ENCODE measurements at places on chromosomes 2 and 18.

GRCh38 chr2:59532808-59533207 lies 1020.6 kb downstream of the BCL11A start:
- DNase-seq, result no peak

GRCh38 chr2:194706179-194706578 lies 950.8 kb upstream of the SLC39A10 start:
- no peak for DNase-seq

- no peak for DNase-seq
These were observed 1049.9 kb downstream of the TSN start for GRCh38 chr2:122805346-122805745.

GRCh38 chr2:27356056-27356381 lies 545 bp downstream of the GTF3C2 start:
- DNase-seq, result no peak

GRCh38 chr2:109168086-109168485 lies 39.1 kb downstream of the SH3RF3 start:
- no peak for DNase-seq

DNA sequence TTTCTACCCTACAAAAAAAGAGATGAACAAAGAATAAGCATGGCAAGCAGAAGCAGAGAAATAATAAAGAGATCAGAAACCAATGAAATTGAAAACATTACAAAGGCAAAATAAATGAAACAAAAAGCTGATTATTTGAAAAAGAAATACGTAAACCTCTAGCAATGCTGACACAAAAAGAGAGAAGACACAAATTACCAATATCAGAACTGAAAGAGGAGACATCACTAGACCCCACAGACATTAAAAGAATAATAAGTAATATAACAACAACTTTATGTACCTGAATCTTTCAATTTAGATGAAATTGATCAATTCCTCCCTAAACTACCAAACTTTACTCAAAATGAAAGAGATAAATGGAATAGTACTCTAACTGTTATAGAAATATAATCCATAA lies 75.9 kb downstream of the TMEM163 start:
- no peak for DNase-seq

- DNase-seq, result no peak
These were observed 279.1 kb downstream of the ZNF407 start for GRCh38 chr18:74876630-74877243.

- no peak for DNase-seq
These were observed 38.0 kb downstream of the CYP1B1 start for GRCh38 chr2:38037757-38038621.

DNA sequence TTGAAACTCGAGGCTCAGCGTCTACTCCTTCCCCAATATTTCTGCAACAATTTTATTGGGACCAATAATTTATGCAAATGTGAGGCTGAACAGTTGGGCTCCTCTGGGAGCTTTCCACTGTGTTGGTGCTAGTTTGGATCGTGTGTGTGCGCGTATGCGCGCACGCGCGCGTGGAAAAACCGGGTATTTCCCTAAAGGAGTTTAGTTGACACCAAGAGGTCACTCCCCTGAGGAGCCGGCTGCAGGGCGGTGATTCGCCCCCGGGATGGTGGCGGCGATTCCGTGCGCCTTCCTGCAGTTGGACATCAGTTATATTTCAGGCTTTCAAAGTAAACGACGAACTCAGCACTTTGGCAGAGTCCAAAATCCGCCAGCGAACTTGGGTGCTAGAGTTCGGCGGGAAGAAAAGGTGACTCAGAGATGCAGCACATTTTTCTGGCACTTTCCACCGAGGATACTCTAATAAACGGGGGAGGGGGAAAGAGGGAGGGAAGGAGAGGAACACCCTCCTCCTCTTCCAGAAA lies 186.5 kb upstream of the FANCL start:
- no peak for DNase-seq

DNA sequence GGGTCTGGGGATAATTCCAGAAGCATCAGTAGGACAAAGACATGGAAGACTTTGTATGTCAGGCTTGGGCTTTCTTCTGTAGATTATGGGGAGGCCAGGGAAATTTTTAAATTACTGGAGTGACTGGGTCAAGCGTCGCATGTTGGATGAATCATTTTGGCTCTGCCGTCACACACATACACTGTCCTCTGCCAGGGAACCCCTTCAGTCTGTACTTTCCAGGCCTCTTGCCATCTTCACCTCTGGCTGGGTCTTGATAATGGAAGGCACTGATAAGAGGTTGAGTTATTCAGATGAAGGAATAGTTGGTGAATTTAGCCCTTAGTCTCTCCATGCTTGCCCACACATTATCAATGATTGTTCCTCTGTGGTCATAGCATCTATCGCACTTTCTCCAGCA lies 895.1 kb upstream of the CELF4 start:
- no peak for DNase-seq

- DNase-seq, result no peak
These were observed 228.3 kb upstream of the RAB12 start for GRCh38 chr18:8380926-8381325.

GRCh38 chr2:128411431-128411830 lies 92.8 kb upstream of the HS6ST1 start:
- no peak for DNase-seq

GRCh38 chr2:188599140-188599539 lies 307.5 kb downstream of the GULP1 start:
- no peak for DNase-seq

DNA sequence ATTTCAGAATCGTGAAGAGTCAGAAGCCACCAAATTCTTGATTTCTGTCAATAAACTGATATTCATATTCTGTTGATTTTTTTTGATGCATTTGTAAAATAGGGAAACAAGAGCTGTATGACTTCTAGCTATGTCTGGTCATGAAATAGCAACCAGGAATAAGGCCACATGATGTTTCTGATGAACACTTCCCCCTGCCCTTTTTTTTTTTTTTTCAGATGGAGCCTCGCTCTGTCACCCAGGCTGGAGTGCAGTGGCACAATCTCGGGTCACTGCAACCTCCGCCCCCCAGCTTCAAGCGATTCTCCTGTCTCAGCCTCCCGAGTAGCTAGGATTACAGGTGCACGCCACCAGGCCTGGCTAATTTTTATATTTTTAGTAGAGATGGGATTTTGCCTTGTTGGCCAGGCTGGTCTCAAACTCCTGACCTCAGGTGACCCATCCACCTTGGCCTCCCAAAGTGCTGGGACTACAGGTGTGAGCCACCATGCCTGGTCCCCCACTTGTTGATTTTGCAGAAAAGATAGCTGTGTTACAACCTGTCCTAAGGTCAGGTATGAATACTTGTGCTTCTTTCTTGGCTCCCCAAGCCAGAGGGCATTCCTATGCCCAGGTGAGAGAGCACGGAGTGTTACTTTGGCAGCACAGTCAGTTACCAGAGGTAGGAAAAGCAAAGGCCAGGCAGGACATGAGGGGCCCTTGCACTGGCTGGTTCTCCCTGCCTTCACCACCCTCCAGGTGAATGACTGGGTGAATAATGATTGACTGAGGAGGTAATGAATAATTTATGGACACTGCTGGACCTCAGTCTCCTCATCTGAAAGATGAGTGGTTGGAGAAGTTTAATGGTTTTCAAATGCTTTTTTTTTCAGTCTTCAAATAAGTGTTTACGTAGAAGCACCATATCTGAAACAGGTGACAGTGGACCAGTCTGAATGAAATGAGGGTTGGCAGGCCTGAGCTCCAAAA lies 39.6 kb downstream of the PAX8 start:
- DNase-seq, result no peak

GRCh38 chr2:110820128-110820527 lies 87.8 kb downstream of the ACOXL start:
- no peak for DNase-seq

- no peak for DNase-seq
These were observed 383.1 kb upstream of the ID2 start for GRCh38 chr2:8298783-8299182.

DNA sequence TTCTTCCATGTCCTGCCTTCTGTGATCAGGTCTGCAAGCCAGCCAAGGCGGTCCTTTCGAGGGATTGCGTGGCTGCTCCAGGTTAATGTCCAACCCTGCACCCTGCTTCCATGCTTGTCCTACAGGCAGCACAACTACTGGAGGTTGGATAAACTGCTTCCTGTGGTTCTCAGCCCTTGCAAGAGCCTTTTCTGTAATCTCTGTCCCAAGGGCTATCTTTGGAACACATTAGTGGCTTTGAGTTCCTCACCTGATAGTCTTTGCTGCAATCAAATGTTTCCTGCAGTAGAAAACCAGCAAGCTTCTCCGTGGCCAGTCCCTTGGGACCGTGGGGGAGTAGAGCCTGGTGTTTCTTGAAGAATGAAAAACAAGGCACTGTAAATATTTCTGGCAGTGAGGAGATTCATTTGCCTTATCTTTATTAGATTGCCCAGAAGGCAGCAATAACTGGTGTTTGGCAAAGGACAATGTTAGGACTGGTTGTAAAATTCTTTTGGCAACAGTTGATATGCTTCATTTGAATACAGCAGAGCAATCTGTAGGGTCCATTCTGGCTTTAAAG lies 214.4 kb downstream of the FHOD3 start:
- DNase-seq, result no peak

DNA sequence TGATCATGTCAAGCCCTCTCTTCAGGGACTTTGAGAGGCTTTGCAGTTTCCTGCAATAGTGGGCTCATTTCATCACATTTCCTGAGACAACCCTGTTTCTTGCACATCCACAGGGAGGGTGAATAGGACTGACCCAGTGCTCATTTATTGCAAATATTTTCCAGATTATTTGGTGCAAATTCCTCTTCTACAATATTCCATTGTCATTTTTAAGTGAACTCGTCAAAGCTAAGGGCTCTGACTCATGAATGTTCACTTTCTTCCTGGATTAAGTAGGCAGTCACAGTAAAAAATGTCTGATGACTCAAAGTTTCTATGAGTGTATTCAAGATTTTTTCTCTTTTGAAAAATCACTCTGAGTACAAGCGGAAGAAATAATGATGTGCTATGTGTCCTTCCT lies 225.5 kb upstream of the GALNT5 start:
- DNase-seq, result no peak

- no peak for DNase-seq
These were observed 135.4 kb downstream of the LAMA3 start for GRCh38 chr18:23824669-23825068.

DNA sequence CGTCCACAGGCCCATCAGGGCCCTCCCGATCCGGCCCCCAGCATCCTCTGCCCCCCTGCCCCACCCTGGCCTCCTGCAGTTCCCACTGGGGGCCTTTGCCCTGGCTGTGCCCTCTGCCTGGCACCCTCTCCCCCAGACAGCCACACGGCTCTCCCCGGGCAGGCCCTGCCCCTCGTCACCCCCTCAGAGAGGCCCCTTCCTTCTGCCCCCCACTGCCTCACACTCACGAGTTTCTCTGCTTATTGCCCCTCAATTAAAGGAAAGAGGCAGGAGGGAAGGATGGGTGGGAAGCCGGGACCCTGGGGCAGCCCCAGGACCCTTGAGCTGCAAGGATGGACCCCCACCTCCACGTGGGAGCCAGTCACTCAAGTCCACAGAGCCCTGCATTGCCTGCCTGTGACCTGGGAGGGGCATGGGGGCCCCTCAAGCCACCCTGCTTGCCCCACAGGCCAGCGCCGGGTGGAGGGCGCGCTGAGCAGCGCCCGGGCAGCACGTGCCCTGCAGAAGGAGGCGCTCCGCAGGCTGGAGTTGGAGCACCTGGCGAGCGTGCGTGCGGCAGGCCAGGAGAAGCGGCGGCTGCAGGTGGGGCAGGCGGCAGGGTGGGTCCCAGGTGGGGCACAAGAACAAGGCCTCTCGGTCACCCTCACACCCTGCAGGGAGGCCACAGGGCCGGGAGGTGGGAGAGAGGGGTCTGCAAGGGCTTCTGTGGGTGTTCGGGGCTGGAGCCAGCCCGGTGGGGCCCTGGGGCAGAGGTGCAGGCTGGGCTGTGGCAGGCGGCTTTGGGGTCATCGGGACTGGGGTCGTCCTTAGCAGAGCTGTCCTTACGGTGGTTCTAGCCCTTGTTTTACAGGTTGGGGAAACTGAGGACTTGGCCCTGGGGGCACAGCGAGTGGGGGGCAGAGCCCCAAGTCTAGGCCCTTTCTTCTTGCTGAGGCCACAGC lies 30.5 kb upstream of the SNED1 start:
- no peak for DNase-seq

- DNase-seq, result no peak
These were observed 35.1 kb upstream of the EFHD1 start for GRCh38 chr2:232598293-232598692.

- no peak for DNase-seq
These were observed 178.9 kb downstream of the AGAP1 start for GRCh38 chr2:235672720-235673119.

GRCh38 chr2:50026236-50026635 lies 871.9 kb upstream of the FSHR start:
- DNase-seq, result no peak

GRCh38 chr2:212863185-212863588 lies 288.2 kb downstream of the IKZF2 start:
- no peak for DNase-seq

GRCh38 chr2:46990231-46990588 lies 74.6 kb upstream of the MCFD2 start:
- DNase-seq, result no peak

DNA sequence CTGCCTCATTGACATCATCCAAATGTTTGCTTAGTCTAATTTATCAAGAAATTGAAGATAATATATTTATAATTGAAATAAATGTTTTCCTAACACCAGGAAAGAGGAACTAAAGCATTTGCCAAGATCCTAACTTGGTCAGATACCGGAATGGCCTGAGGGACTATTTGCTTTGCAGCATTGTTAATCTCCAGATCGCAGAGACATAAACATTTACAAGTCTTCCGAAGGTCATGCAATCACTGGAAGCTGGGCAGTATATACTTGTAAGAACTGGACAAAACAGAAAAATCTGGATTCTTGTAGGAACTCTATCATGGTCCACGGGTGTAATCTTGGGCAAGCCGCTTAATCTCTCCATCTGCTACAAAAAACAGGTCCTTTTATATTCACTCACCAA lies 42.2 kb downstream of the CYBRD1 start:
- no peak for DNase-seq

- DNase-seq, result peak; percentile 55
These were observed 70.0 kb downstream of the MBP start for GRCh38 chr18:77062518-77063003.

DNA sequence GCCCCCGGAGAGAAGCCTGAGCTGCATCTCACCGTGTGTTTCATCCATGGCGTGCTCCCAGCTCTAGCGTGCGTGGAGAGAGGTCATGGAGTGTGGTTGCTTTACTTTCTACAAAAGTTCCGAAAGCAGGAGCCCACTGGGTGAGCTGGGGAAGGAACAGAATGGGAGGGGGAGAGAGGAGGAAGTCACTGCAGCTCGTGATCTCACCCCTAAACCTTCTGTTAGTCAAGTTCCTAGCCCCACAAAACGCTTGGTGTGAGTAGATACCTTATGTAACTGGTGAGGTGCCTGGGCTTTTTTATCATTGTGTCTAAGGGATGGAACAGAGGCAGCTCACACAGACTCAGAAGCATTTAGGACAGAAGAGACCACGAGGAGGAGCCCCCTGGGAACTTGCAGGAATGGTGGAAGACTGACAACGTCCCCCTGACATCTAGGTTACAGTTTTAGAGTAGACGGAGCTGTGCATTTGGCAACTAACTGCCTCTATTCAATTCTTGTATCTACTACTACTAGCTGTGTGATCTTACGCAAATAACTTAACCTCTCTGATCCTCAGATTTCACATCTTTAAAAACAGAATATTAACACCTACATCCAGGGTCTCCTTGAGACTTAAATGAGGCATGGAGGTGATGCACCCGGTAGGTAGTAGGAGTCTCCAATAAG lies 123.3 kb downstream of the ARL4C start:
- DNase-seq, result no peak

GRCh38 chr2:45833968-45834344 lies 182.5 kb downstream of the PRKCE start:
- no peak for DNase-seq

GRCh38 chr2:9973690-9974089 lies 22.2 kb downstream of the GRHL1 start:
- DNase-seq, result no peak
